Esophagus squamous epithelium (tissue), 5 donors: ENCODE measurements at places on chromosomes 5 and 9.

DNA sequence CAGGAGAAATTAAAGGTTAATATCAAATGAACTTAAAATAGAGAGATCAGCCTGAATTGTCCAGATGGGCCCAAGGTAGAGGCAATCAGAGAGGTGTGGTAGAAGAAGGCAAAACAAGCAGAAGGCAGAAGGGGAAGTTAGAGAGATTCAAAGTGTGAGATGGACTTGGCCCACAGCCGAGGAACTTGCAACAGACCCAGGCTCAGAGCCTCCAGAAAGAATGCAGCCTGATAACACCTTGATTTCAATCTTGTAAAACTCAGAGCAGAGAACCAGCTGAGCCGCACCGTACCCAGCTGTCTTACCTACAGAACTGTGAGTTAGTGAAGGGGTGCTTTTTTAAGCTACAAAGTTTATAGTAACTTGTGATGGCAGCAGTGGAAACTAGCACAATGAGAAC is 190.9 kb downstream of the RFK start:
- DNase-seq = no peak

DNA sequence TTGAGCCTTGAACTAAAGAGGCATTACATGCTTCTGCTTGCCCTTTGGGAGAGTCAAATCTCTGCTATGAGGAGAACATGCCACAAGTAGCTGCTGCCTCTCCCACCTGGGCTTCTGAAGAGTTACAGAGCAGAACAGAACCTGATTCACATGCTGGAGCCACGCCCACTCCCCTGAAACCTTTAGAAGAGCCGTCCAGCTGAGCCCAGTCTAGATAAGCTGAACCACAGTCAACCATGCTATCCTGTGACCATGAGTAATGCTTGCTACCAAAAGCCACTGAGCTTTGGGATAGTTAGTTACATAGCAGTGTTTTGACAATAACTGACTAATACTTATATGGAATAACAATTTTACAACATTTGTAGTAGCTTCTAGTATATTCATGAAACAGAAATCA is 111.0 kb upstream of the VCAN start:
- DNase-seq = no peak

DNA sequence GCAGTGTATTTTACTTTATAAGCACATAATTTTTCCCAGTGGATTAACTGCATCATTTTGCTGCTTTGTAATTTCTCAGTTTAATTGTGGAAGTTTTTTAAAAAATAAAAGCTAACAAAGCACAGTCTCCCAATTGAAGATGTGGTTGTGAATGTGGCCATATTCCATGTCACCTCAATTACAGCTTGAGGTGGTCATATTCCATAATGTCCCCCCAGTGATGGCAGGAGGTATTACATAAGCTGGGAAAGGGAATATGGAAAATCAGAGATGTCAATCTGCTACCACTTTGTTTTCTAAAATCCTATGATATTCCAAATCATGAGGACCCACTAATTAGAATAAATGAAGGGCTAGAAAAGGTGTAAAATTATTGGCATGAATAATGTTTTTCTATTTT is 1672.0 kb upstream of the CDH9 start:
- no peak for DNase-seq

DNA sequence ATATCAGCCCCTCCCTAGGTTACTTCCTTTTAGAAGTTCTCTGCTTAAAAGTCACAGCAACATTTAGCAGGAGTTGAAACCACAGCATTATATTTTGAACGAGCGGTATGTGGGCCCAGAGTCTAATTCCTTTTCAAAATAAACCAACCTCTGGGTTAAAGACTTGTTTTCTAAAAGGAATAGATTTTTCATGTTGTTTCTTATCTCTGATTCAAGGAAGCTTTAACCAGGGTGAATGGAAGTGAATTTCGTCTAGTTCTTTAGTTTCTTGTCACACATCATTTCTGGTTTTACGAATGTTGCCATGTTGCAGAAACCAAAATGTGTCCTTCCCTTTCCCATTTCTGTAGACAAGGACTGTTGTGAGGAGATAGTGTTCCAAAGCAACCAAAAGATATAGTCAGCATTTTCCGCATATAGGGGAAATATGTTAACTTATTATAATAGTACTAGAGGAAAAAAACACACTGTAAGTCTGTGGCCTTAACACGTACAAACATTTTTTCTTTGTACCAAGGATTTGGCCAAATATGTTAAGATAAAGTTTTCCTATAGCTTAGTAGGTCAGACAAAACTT is 142.4 kb downstream of the PCSK5 start:
- no peak for DNase-seq

GRCh38 chr5:81151546-81151945 is 81.6 kb upstream of the CKMT2 start:
- no peak for DNase-seq

GRCh38 chr5:58123501-58123900 is 336.4 kb downstream of the PLK2 start:
- DNase-seq = no peak

GRCh38 chr5:147487031-147487750 is 22.7 kb downstream of the DPYSL3 start:
- DNase-seq = no peak

- DNase-seq = no peak
These were observed at the start of gene RASGEF1C for GRCh38 chr5:180209137-180209581. Gene RASGEF1C, minus strand, starts transcription at chr5:180209211. Its CDS starts 71,159 bp downstream, at chr5:180138052.

DNA sequence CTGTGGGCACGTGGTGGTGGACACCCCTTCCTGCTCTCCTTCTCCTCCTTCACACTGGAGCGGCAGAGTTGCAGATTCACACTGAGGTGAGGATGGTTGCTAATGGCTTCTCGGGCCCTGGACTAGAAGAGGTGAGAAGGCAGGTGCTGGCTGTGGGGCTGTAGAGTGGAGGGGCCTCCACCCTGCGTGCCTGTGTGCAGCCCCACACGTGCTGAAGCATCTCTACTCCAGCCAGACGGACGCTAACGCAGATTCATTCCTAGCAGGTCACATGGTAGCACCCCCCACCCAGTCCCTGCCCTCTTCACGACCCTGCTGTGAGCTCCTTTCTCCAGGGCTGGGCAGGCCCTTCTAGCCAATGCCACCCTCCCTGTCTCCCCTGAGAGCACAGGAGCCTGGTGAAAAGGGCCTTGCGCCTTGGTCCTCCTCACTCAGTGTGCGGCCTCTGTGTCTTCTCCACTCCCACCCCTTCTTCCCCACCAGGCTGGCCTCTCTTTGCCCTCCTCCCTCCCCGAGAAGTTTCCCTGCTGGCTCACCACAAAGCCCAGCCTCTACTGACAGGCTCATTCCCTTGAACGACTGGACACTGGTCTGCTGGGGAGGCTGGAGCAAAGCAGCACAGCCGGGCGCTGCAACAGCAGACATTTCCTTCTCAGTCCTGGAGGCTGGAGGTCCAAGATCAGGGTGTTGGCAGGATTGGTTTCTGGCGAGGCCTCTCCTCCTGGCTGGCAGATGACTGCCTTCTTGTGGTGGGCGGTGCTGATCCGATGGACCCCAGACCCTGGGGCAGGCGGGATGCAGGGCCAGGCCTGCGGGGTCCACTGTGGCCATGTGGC is 14.2 kb downstream of the CACNA1B start:
- no peak for DNase-seq

DNA sequence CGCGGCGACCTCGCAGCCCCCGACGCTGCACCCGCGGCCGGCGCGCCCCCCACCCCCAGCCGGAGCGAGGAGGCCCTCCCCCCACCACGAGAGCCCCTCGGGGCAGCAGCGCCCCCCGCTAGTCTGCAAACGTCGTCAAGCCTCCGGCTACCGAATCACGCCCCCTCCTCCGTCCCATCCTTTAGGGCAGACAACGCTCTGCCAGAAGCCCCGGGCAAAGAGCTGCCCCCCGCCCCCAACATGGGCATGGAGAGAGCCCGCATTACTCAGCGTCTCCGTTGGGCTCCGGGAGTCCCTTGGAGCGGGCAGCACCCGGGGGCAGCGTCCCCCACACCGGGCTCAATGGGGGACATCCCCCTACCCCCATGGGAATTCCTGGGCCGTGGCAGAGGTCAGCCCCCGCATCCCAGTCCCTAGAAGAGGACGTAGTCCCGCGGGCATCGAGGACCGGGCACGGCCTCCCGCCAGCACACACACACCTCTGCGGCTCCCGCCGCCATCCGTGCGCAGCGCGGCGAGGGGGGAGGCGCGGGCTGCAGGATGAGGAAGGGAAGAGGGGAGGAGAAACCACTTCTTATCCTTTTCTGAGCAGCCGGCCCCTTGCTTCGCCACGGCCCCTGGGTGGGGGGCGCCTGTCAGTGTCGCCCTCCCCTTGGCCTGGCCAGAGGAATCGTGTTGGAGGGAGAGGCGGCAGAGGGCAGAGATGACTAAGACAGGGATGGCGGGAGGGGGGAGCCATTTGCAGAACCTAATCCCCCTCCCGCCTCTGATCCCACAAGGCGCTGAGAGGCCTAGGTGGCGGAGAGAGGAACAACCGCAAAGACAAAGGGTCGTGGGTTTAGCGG is 750 bp downstream of the DNM1 start:
- DNase-seq = no peak

GRCh38 chr9:112377684-112378327 is 2.1 kb upstream of the HSDL2 start:
- DNase-seq = no peak

- no peak for DNase-seq
These were observed 13.6 kb upstream of the CLTB start for GRCh38 chr5:176429972-176430371.

- no peak for DNase-seq
These were observed 37.2 kb downstream of the ALDH1A1 start for GRCh38 chr9:72915659-72916058.

GRCh38 chr5:170623576-170624181 is 119.9 kb downstream of the KCNIP1 start:
- no peak for DNase-seq

GRCh38 chr9:110891760-110892159 is 146.5 kb downstream of the LPAR1 start:
- DNase-seq = no peak

DNA sequence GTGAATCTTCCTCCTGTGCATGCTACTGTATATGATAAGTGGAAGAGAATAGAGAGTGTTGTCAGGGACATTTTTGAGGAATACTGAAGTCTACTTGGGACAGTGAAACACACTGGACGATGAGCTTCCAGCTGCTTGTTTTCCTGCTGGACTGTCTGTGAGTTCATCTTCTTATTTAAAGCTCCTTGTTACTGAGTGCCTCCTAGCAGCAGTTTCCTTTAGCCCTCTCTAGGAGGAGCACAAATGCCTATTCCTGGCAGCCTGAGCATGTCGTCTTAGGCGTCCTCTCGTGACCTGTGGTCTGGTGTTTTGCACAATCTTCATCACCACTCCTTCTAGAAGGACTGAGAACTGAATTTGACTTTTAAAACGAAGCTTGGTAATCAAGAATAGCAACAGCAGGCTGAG is 43.8 kb downstream of the ANKRD33B start:
- DNase-seq = no peak

DNA sequence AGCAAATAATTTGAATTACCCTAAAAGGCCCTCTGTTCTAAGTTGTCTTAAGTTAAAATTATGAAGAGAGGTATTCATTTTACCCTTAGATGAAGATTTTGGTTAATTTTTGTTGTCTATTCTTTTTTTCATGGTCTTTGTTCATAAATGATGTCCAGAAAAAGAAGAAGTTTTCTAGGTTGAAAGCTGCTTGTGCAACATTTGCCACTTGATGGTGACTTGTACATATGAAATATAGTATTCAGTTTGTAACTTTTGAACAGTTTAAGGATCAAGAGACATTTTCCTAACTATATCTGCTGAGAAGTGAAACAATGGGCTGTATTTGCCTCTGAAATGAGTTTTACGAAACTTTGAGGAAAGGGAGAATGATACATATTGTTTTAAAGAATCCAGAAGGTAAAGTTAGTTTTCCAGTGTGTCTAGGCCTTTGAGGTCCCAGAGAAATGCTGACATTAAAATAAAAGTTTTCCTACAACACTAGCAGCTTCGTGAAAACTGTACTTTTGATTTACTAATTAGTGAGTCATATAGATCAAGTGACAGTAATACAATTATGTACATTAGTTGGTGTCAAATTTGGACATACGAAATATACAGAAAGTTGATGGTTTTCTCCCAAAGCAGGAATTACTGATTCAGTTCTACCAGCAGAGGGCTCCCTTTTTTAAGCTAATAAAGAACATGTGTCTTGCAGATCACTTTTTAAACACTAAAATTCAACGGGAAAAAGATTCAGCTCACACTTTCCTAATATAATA is 70.5 kb downstream of the PIK3R1 start:
- DNase-seq = no peak

DNA sequence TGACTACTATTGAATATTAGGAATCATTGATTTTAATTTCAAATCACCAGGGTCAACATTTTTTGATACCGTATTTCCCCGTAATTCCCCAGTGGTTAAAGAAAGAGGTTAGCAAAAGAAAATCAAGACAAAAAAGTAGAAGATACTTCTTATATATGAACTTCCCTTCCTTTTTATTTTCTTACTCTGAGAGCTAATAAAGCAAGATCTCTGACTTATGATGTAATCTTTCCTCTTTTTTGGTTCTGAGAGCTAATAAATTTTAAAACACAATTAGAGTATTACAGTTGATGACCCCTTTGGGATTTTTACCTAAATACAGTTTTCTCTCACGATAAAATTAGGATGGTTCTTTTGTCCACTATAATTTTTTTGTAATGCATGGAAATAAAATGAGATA is 9.2 kb upstream of the FYB1 start:
- no peak for DNase-seq

- no peak for DNase-seq
These were observed 1.1 kb downstream of the CYFIP2 start for GRCh38 chr5:157267025-157267424.

DNA sequence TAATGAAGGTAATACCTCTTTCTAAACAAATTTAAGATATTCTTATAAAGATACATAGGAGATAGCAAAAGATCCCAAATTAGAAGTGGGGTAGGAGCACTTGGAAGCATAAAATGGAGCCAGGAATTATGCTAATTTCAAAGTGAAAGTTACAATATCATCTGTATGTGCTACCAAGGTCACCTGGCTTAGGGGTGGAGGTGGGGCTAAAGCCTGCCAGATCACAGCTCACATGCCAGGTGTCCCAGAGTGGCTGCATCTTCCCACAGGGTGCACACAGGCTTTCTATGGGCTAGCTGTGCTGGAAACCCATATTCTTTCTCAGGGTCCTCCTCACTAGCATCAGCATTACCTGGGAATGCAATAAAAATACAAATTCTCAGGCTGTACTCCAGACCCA is 118.2 kb upstream of the TXNDC8 start:
- no peak for DNase-seq

- no peak for DNase-seq
These were observed 16.8 kb downstream of the CTXN3 start for GRCh38 chr5:127665641-127666040.
